Vagina (tissue), 2 donors: ENCODE measurements at places on chromosomes 4 and X. TPM values are rescaled to one million over a fixed set of nuclear protein-coding genes. Genes with fewer than 3 reads are reported as not detected.

GRCh38 chrX:101230636-101231035 is 11.1 kb downstream of the DRP2 start:
- no peak for DNase-seq

GRCh38 chr4:146246381-146246780 is 32.0 kb downstream of the REELD1 start:
- DNase-seq, result no peak

DNA sequence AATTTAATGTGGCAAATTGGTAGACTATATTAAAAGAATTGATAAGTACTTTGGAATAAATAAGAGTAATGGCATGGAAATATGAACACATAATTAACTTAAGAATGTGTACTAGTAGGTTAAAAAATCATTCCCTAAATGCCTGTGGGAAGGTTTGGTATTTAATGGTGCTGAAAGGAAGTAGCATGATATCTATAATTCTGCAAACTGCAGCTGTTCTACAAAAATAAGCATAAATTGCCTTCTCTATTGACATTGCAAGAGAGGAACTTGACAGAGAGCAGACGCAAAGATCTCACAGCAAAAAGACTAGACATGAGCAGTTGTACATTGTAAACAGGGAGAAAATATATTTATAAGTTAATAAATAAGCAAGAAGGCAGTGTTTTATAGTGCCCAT is 752.5 kb upstream of the PCDH10 start:
- no peak for DNase-seq

Gene DDX53
- total RNA-seq, result not detected

Gene RHOXF1
- not detected for total RNA-seq

Gene SLC6A14
- 10.1 TPM for total RNA-seq

Gene TGIF2LX
- total RNA-seq, result not detected
